Activated naive CD4-positive, alpha-beta T cell treated with anti-CD3 and anti-CD28 coated beads for 36 hours (primary cell): ENCODE measurements at places on chromosomes 3 and 15.

DNA sequence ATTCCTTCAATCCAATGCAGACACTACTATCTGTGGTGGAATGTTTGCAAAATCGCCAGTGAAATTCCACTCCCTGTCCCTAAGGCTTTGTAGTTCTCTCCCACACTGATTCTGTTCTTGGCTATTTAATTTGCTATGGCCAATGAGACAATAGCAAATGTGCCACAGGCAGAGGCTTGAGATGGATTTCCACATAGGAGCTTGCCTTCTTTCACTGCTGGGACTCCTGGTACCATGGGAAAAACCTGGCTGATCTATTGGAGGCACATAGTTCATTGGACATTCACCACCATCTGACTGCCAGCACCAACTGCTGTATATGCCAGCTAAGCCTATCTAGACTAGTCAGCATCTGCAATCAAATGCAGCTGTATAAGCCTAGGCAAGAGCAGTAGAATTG, 103.8 kb downstream of the NR1D2 start:
- DNase-seq, result no peak

GRCh38 chr3:187368251-187369088, at the start of gene RTP4:
Gene RTP4 (plus strand): TSS chr3:187368385. CDS start chr3:187368442, 57 bp downstream.
- DNase-seq, result peak; percentile 57

DNA sequence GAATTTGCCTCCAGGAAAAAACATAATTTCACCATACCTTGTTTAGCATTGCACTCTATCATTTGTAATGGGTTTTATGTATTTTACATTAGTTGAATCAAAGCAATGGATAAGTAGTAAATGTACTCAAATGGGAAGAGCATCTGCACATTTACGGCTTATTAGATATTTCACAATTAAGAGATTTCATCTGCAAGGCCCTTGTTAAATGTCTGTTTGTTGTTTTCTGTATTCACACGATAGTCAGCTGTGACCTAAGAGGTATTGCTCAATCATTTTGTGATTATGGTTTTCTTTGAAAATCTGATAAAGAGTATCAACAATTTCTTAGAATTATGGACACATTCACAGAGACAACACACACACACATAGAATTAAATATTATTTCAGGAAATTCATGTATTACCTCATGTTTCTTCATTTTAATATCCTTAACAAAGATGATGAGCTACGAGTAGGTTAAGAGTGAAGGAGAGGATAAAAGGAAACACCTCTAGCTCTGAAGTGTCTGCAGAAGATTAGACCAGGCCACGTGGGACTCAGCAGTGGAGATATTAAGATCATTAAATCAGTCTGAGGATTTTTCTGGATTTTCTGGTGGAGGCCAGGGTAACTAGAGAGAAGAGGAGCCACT, 121.9 kb upstream of the POU1F1 start:
- DNase-seq, result no peak

GRCh38 chr3:13249664-13250390, 170.3 kb downstream of the NUP210 start:
- DNase-seq, result no peak

DNA sequence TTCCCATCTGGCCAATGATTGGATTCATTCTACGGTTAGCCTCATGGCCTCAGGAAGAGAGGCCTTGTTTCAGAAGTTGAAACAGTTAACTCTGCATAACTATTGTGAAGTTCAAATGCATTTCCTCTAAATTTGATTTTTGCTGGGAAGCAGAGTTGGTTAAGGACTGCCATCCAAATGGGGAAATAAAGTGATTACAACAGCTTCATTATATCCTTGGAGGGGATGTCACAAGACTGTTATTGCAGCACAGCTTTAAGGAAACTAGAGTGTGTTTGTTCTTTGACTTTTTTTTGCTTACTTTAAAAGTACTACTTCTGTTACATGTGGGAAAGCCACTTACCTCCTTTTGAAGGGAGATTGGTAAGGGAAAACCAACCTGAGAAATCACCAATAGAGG, 164.8 kb downstream of the AKAP13 start:
- no peak for DNase-seq

DNA sequence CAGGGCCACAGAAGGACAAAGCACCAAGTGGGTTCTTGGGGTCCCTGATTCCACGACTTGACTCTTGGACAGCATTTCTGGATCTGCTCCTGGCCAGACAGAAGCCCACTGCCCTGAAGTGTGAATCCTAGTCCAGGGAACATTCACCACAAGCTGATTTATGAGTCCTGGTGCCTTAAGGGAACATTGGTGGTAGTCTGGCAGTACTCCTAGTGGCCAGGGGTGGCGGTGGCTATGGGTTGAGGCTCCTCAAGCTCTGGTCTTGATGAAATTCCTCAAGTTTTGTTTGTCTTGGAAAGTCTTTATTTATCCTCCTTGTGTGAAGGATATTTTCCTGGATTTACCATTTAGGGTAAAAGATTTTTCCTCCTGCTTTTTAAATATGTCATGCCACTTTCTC, 307.5 kb downstream of the PYDC2 start:
- no peak for DNase-seq
